Tibial nerve (tissue), 4 donors: ENCODE measurements at places on chromosomes 1 and 21.

DNA sequence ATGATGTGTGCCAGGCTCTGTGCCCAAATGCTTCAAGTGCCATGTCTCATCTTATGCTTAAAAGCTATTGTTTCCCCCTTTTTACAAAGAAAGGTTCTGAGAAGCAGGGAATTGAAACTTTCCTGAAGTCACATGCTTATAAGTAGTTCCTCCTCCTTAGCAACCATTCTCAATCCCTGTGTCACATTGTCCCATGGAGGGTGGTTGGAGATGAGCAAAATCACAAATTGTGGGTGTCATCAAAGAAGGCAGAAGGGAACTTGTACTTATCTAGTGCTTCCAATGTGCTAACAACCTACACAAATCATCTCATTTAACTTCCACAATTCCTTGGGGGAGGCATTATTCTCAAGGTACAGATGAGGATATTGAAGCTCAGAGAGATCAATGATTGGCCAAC lies 10.1 kb upstream of the ERICH3 start:
- no peak for DNase-seq

GRCh38 chr1:15151377-15151806 lies 2.2 kb upstream of the TMEM51 start:
- DNase-seq = no peak

GRCh38 chr1:186518822-186519381 lies 58.0 kb upstream of the PDC start:
- DNase-seq = no peak

DNA sequence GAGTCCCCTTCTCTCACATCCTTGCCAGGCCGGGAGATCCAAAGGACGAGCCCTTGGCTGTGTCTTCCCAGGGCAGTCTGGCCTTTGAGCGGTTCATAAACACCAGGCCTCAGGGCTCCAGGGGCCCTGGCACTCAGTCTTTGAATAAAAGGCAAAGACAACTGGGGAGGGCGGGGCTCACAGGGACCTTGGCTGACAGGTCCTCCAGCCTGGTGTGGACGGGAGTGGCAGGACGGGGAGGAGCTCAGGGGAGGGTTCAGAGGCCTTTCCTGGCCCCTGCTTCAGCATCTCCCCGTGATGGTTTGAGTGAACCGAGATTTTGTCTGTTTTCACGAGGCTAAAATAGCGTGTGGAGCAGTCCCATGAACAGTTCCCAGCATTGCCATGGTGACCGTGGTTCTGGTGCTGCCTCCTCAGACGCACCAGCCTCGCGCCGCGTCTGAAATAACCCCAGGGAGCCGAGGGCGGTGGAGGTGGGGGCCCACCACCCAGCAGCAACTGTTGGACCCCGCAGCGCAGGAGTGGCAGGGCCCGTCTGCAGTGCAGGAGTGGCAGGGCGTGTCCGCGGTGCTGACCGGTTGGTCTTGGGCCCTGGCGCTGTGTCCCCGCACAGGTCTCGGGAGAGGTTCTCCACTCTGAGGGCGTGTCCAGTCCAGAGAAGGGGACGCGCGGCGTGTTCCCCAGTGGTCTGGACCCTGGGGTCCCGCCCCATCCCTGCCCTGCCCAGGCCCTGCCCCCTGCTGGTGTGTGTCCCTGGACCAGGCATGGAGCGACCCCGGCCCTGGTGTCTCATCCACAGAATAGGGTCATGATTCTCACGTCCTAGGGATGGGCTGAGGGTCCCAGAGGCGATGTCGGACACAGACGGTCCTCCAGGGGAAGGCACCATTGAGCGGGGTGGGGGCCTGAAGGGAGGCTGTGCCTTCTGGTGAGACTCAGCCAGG lies 7.1 kb upstream of the PRKCZ start:
- DNase-seq = no peak

DNA sequence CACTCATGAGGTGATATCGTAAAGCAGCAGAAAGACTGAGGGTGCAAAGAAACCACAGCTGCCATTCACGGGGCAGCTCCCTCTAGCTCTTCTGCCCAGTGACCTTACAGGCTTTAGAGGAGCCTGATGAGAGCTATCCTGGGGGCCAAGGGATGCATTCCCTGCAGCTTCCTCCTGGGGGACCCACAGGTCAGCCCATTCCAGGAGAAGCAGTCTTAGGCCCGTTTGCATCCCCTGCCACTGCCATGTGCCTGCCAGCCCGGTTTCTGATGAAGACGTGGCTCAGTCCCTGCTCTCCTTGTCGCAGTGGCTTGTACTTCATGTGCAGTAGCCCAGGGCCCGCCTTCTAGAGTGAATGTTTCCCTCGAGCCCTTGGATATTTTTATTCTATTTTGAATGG lies 22.8 kb downstream of the ATP5PO start:
- no peak for DNase-seq

DNA sequence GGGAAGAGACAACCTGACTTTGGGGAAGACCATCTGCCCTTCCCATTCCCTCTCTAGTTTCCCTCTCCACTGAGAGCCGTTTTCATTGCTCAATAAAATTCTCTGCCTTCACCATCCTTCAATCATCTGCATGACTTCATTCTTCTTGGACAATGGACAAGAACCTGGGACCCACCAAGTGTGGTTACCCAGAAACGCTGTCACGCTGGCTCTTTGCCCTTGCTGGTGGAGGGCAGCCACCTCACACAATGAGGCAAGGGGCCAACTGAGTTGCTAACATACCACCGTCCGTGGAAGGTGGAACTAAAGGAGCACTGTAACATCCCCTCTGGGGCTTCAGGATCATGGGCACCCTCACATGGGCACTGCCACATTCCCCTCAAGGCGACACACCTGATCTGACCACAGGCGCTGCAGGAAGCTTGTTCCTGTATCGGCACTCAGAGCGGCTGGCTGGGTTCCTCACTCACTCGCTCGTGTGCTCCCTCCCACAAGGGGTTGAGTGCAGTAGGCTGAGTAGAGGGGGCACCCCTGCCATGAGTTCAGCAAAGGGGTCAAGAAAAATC lies 652.4 kb downstream of the PLPP3 start:
- DNase-seq = no peak

DNA sequence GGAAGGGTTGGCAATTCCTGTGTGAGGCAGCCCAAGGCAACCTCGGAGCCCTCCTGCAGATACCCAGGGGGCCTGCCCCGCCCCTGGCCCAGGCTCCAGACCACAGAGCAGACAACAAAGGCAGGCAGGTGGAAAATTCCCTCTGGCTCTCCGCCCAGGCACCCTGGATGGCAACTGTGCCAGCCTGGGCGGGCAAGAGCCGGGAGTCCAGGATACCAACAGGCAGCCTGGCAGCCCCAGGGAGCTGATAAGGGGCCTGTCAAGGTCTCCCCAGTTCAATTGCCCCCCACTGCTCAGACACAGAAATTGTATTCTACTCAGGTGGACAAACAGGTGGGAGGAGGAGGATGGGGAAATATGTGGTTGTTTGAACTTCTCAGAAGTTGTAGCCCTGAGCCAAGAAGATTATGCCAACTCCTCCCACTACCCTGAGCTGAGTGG lies 15.4 kb upstream of the GPR37L1 start:
- DNase-seq = no peak

DNA sequence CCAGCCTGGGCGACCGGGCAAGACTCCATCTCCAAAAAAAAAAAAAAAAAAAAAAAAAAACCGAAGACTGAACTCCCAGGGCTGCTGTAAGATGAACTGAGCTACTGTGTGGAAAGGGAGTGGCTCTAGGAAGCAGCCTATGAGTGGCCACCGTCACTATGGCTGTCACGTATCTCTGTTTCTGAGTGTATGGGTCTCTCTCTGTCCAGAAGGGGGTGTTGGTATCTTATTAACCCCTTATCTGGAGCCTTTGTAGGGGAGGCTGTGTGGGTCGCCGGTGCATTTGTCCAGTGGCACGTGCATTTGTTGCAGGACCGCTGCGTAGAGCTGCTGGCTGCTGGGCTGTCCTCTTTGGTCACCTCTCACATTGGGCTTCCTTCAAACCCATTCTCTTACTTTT lies 326.6 kb downstream of the CAMTA1 start:
- no peak for DNase-seq

DNA sequence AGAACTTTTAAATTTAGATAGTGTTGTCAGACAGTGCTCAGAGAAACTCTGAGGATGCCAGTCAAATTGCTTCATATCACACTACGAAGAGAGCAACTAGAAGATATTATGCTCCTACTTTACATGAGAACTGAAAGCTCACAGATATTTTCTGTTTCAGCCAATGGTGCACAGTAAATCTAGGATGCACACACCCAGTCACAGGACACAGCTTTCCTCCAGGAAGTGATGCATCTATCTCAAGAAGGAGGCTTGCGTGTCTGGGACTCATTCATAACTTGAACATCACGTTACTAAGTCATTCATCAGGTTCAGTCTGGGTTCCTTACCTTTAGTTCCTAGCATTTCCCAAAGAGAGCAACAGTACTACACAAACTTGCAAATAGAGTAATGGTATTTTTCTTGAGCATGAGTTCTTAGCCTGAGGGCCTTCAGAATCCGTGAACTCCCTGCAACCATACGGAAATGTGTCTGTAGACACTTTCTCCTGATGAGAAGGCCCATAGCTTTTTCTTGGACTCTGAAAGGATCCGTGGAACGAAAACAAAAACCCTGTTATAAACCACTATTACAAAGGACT lies 12.2 kb downstream of the ZNF697 start:
- no peak for DNase-seq

DNA sequence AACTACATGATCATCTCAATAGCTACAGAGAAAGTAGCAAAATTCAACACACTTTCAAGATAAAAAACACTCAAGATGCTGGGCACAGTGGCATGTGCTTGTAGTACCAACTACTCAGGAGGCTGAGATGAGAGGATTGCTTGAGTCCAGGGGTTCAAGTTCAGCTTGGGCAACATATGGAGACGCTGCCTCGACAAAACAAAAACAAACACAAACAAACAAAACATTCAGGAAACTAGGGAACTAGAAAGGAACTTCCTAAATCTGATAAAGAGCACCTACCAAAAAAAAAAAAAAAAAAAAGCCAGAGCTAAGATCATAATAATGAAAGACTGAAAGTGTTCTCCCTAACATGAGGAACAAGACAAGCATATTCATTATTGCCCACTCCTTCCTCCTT lies 22.8 kb upstream of the RNF186 start:
- DNase-seq = no peak

- no peak for DNase-seq
These were observed 1007.8 kb downstream of the PLA2G4A start for GRCh38 chr1:187836557-187836956.

DNA sequence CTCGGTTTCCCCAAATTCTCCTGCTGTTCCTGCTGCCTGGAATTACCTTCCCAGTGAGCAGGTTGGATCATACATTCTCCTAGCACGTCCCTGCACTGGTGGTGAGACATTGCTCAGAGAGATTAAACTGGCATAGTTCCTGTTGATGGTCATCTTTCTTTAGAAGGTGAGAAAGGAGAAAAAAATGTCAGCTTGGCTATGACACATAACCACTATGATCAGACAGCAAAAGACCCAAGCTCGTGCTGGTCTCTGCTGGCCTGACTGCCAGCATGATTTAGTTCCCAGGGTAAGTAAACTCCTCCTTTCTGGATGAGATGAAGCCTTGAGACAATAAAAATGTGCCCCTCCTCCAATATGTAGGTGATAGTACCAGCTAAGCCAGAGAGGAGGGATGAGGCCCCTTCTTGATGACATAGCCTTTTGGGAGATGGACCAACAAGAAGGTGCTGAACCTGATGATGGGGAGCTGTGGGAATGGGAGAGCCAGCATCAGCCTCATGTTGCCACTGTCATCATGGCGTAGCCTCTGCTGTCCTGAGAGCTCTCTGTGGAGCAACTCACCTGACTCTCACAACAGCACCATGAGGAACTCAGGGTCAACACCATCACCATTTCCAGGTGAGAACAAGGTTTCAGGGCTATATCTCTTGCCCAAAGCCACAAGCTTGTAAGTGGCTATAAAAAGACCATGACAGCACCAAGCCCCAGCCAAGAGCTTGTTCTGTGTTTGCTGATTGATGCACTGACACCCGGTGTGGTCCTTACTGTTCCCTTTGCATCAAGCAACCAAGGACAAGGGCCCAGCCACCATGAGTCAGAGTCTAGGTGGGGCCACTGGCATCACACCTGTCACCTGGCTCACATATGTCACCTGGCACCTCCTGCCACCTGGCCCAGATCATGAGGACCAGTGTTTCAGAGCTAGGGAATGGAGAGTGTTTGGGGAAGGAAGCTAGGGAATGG lies 200.0 kb downstream of the MATN1 start:
- no peak for DNase-seq

- no peak for DNase-seq
These were observed 1.5 kb upstream of the ATP1A2 start for GRCh38 chr1:160114085-160114484.
